ENCODE measurements at places on chromosomes 2 and 18.

DNA sequence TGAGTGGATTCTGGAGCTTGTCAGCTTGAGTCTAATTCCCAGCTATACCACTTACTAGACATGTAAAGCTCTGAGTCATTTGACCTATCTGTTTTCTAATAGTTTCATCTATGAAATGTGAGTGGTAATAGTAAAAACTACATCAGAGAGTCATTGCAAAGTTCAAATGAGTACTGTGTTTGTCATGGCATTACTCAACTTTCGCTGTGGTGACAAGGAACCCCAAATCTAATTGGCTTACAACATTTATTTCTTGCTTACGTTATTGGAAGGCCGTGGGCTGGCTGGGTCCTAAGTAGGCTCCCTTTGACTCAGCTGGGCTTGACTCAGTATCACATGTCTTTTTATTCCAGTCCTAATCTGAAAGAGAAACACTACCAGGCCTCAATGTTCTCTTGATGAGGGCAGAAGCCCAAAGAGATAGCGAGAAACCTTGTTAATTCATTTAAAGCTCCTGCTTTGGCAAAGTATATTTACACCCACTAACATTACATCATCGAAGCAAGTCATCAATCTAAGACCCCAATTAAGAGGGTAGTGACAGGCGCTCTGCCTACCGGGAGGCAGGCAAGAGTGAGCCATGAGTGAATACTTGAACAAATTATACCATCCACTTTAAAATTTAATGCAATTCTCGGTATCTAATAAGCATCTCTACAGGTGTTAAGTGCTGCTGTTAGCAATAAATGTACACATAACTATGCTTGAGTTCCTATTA, 431.8 kb upstream of the SPHKAP start:
- peak; percentile 98 for DNase-seq

GRCh38 chr2:229980431-229981184, 58.3 kb downstream of the FBXO36 start:
- peak; percentile 82 for DNase-seq

GRCh38 chr2:120445449-120446143, 99.7 kb downstream of the INHBB start:
- peak; percentile 32 for DNase-seq

DNA sequence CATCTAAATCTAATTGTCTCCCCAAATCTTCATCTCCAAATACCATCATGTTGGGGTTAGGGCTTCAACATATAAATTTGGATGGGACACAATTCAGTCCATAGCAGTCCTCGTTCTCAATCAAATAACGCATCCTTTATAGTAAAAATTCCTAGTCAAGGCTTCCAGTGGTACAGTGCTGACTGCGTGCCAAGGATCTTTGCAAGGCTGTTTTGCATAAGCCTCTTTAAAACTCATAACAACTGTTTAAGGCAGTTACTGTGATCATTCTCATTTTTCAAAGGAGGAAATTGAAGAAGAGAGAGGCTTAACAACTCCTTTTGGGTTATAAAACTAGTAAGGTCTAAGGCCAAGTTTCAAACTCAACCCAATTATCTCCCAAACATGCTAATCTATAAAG, 666.9 kb downstream of the NYAP2 start:
- DNase-seq, result no peak

- no peak for DNase-seq
These were observed 75.5 kb downstream of the CAPN13 start for GRCh38 chr2:30731706-30732105.

DNA sequence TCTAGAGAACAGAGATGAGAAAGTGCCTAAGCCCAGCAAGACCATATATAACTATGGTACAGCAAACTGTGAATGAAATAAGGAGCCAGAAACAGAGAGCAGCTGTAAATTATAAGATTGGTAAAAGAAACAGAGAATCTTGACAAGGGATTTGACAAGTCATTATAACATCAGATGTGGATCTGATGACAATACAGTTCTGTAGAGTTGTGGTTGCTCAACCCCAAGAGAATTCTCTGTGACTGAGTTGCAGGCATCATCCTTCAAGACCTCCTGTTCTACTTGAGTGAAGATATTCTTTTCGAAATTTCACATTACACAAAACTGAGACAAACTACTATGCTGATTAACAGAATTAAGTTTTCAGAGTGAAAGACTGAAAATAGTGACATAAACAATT, 343.1 kb upstream of the SLC39A10 start:
- DNase-seq, result no peak

- no peak for DNase-seq
These were observed 16.7 kb downstream of the WIPF1 start for GRCh38 chr2:174580951-174581350.

- DNase-seq, result peak; percentile 10
These were observed 63.1 kb downstream of the CYP26B1 start for GRCh38 chr2:72084584-72084976.

GRCh38 chr2:201203916-201204654, 21.1 kb downstream of the CASP10 start:
- DNase-seq, result no peak

GRCh38 chr2:41495050-41495449, 552.8 kb upstream of the PKDCC start:
- no peak for DNase-seq

DNA sequence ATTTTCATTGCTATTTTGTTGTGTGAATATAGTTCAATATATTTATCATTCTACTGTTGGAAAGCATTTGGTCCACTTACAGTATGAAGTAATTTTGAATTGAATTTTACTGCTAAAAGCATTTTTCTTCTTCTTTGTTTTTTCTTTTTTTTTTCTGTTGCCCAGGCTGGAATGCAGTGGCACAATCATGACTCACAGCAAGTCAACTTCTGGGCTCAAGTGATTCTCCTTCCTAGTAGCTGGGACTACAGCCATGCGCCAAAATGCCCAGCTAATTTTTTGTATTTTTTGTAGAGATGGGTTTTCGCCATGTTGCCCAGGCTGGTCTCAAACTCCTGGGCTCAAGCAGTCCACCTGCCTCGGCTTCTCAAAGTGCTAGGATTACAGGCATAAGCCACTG, 2.4 kb upstream of the ETAA1 start:
- DNase-seq, result peak; percentile 77

DNA sequence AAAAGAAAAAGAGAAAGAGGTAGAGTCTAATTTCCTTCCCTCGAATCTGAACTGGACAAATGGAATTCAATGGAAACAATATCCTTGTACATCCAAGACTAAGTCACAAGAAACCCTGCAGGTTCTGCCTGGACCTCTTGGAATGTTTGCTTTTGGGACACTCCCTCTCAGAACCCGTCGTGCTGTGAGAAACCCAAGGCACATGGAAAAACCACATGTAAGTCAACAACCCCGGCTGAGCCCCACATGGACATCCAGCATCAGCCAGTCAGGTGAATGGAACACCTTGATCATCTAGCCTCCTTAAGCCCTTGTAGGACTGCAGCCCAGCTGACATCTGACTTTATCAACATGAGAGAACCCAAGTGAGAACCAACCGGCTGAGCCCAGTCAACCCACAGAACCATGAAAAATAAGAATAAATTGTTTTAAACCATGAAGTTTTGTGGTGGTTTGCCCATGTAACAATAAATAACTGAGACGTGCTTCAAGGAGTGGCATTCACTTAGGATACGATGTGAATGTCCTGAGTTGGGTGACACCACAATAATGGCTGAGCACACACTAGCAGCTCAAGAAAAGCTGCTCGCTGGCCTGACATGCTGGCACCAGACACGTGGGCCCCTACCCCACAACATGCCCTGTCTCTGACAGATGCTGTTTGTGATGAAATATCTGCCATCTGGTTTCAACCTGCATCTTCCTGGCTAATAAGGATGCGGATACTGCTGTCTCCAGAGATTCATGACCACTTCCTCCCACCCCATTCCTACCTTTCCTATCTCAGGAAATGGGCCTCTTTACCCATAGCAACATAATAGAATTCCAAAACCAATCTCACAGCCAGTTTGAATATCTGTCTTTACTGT, 28.8 kb downstream of the PKDCC start:
- no peak for DNase-seq

DNA sequence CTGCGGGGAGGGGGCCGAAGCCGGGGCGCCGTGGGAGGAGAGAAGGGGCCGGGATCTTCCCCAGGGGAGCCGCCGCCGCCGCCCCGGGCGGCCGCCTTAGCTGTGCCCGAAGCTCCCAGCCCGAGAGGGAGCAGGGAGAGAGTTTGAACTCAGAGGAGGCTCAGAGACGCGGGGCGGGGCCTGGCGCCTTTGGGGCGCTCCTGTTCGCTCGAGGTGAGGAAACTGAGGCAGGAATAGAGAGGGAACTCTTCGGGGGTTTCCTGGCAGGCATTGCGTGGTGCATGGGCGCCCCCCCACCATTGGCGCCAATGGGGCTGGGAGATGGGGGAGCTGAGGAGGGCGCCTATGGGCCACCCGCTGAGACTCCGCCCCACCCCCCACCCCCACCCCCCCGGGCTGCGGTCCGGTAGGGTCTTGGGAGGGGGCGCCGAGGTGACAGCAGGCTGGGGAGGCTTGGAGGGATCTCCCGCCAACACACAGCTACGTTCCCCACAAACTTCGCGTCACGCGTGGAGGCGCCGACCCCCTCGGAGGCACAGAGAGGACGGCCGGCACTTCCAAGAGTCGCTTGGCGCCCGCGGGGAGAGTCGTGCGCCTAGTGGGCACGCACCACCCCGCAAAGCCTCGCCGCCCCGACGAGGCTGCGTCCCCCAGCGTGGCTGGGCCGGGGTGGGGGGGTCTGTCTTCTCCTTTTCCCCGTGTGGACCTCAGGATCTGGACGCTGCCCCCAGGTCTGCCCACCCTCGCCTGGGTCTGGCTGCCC, 680 bp downstream of the CTDSP1 start:
- DNase-seq, result peak; percentile 50

GRCh38 chr2:122531290-122532071, 776.0 kb downstream of the TSN start:
- peak; percentile 20 for DNase-seq
